ENCODE measurements at places on chromosomes 16 and 17.
A peak's percentile ranks its signal among the peaks of the same experiment; 100 is the strongest.

GRCh38 chr16:31348579-31348978 is 6.4 kb upstream of the ITGAX start:
- no peak overlapping the region for H3K27ac ChIP-seq
- no peaks in the 10 kb centered on the region for H3K27me3 ChIP-seq
- H3K36me3 ChIP-seq, result no peaks in the 10 kb centered on the region
- H3K4me1 ChIP-seq, result peaks cover 17% of the 10 kb centered on the region
- no peak for DNase-seq
- no peak overlapping the region for H3K4me3 ChIP-seq

DNA sequence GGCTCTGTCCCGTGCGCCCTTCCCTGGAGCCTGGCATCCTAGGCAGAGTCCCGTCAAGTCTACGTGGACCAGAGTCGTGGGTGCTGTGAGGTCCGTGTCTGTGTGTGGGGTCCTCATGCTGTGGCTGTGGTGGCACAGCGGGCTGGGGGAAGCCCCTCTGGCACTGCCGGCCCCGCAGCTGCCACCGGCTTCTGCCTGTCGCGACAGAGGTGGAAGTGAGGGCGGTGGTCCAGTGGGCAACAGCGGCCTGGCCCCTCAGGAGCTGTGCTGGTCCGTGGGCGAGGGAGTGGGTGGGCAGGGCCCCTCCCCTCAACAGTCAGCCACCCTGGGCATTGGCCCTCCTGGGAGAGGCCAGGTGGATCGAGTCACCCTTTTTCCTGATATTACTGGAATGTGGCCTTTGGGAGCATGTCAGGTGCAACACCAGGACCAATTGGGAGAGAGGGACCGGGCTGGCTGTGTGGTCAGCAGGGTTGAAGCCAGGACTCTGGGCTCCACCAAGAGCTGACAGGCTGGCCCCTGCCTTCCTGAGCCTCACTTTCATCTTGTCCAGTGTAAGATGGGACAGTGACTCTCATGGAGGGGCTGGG is 11.9 kb downstream of the BAIAP2 start:
- H3K4me3 ChIP-seq, result no peak overlapping the region
- H3K27ac ChIP-seq, result no peak overlapping the region
- no peaks in the 10 kb centered on the region for H3K27me3 ChIP-seq
- no peaks in the 10 kb centered on the region for H3K36me3 ChIP-seq
- DNase-seq, result no peak

DNA sequence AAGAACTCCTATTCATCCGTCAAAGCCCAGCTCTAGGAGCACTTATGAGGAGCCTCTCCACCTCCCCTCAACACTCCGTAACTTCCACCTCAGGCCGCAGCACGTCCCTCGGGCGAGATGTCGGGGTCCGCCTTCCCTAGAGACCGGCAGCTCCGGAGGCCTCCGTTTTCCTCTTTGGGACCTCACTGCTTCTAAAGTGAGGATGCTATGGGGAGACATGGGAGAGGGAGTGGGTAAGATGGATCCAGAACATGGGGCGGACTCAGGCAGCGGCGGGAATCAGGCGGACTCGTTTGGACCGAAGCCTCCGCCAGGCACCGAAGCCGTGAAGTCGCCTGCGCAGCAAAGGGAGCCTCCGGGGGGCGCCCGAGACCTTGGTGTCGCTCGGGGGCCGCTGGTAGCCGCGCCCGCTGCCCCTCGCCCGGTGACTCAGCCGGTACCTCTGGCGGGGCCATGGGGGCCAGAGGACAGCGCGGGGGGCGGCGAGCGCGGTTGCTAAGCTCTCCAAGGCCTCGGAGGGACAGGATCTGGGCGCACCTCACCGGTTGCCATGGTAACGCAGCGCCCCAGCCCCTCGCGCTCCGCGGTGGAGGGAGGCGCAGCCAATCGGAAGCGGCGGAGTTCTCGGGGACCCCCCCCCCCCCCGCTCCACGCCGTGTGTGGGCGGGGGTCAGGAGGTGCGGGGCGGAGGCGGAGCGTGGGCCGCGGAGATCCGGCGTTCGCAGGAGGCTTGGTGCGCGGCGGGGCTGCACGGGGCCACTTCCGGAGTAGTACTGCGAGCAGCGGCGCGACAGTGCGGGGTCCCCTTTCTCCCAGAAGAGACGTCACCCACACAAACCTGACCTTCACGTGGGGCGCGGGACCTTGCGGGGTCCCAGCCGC is 1.3 kb upstream of the HIC1 start:
- H3K4me3 ChIP-seq, result peak overlapping the region; percentile 78
- peak; percentile 89 for DNase-seq
- H3K27ac ChIP-seq, result peak overlapping the region; percentile 77
- peaks cover 6% of the 10 kb centered on the region for H3K36me3 ChIP-seq
- peaks cover 22% of the 10 kb centered on the region for H3K27me3 ChIP-seq
- H3K4me1 ChIP-seq, result peaks cover 20% of the 10 kb centered on the region

GRCh38 chr17:33192951-33193911 is 99.9 kb downstream of the ASIC2 start:
- no peak overlapping the region for H3K4me3 ChIP-seq
- H3K27me3 ChIP-seq, result peaks cover 6% of the 10 kb centered on the region
- no peak overlapping the region for H3K27ac ChIP-seq

DNA sequence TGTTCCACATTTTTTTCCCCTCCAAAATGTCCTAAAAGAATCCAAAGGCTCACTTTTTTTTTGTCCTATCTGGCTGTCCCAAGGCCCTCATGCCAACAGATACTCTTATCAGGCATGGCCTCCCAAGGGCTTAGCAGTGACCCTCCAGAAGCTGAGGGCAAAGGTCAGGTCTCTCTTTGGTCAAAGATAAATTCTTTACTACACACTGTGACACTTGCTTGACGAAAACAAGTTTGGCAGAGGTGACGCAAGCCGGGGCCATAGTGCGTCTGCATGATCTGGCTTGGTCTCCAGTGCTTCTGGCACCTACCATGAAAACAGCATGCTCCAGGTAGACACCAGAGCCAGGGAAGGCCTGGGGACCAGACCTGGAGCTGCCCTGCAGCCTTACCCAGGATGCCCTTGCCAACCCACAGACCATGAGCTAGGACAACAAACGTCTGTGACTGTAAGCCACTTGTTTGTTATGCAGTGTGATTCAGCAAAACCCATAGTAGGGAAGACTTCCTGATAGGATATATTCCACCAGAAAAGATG is 48.5 kb upstream of the IRF8 start:
- peaks cover 16% of the 10 kb centered on the region for H3K27me3 ChIP-seq
- H3K27ac ChIP-seq, result no peak overlapping the region
- no peak overlapping the region for H3K4me3 ChIP-seq
- no peak for DNase-seq
- H3K4me1 ChIP-seq, result peaks cover 5% of the 10 kb centered on the region

GRCh38 chr16:87086156-87086555 is 231.0 kb downstream of the C16orf95 start:
- H3K27me3 ChIP-seq, result peaks cover 3% of the 10 kb centered on the region
- DNase-seq, result no peak
- no peaks in the 10 kb centered on the region for H3K4me1 ChIP-seq
- no peak overlapping the region for H3K27ac ChIP-seq

DNA sequence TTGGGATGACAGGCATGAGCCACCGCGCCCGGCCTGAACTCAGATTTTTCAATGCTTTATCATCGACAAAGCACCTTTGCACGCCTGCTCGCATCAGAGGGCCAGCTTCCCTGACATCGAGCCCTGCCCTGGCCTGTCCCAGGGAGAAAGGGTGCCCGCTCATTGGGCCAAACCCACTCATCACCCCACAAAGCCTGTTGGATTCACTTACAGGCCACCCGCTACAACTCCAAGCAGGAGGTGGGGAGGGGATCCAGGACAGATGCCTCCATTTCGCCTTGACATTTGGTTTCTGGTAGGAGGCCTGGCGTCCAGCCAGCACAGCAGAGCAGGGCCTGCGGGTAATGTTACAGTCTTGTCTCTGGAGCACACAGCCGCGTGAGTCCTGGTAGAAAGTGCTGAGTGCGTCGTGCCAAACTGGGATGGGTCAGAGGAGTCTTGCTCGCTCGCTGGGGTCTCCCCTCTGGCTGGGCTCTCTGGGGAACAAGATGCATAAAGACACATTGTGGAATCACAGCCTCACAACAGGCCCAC is 19.8 kb downstream of the SMTNL2 start:
- H3K27ac ChIP-seq, result no peak overlapping the region
- no peak overlapping the region for H3K4me3 ChIP-seq
- H3K36me3 ChIP-seq, result no peaks in the 10 kb centered on the region

- DNase-seq, result no peak
- H3K27me3 ChIP-seq, result no peaks in the 10 kb centered on the region
- no peak overlapping the region for H3K27ac ChIP-seq
- H3K4me3 ChIP-seq, result no peak overlapping the region
- H3K4me1 ChIP-seq, result no peaks in the 10 kb centered on the region
These were observed 358.7 kb upstream of the CA10 start for GRCh38 chr17:52517176-52517575.

DNA sequence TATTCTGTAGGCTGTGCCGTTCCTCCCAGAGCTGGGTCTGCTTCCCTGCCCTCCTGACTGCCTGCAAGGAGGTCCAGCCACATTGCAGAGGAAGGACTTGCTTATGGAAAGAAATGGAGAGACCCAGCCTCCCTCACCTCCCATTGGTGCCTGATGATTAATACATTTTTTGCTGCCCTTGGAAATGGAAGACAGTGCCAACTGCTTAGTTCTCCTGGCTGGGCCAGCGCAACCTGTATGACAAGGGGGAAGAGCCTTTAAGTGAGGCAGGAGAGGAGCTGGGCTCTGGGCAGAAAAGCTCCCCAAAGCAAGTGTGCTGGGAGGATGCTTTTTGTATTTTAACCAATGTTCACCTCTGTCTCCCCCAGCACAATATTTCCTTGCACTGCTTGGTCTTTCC is 238.5 kb downstream of the SOX9 start:
- no peak overlapping the region for H3K27ac ChIP-seq
- H3K4me3 ChIP-seq, result no peak overlapping the region
- H3K36me3 ChIP-seq, result no peaks in the 10 kb centered on the region
- H3K4me1 ChIP-seq, result no peaks in the 10 kb centered on the region

- H3K27me3 ChIP-seq, result peaks cover 14% of the 10 kb centered on the region
- H3K4me3 ChIP-seq, result no peak overlapping the region
- no peak overlapping the region for H3K27ac ChIP-seq
- DNase-seq, result no peak
- no peaks in the 10 kb centered on the region for H3K36me3 ChIP-seq
- H3K4me1 ChIP-seq, result no peaks in the 10 kb centered on the region
These were observed 77.5 kb upstream of the MSI2 start for GRCh38 chr17:57178839-57179238.

DNA sequence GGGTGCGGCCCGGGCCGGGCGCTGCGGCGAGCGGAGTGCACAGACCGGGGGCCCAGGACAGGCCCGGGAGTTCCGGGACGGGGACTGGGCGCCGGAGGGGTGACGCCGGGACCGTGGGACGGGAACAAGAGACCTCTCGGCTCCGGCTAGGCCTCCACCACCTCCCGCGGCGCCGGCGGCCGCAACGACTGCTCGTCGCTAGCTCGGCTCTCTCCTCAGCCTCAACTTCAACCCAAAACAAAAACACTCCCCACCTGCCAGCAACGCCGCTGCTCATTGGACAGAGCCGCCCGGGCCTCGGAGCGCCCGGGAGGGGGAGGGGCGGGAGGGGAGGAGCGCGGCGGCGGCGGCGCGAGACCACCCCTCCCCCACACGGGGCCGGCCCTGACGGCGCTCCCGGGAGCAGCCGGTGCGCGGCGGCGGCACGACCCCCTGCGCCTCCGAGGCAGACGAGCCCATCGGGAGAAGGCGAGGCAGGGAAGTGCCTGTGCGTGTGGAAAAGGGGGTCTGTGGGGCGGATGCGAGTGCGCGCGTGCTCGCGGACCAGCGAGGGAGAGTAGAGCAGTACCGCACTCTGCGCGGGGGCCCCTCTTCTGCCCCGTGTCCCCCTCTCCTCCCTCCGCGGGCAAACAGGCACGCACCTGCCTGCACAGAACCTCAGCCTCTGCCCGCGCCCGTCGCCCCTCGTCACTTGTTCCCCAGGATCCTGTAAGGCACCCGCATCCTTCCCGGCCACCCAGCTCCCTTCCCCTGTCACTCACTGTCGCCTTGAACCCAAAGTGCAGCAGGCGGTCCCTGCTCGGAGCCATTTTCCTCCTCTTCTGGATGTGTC is at the start of gene FBXL20:
Gene FBXL20, minus strand, starts transcription at position 215 of the 832 bp plus-strand sequence. CDS start 224 bp downstream, outside the sequence.
- peaks cover 12% of the 10 kb centered on the region for H3K36me3 ChIP-seq
- peak; percentile 90 for DNase-seq
- H3K27ac ChIP-seq, result peak within 1 kb of the TSS; percentile 97
- H3K4me3 ChIP-seq, result peak within 1 kb of the TSS; percentile 97
- peaks cover 50% of the 10 kb centered on the region for H3K4me1 ChIP-seq

- no peaks in the 10 kb centered on the region for H3K36me3 ChIP-seq
- no peaks in the 10 kb centered on the region for H3K4me1 ChIP-seq
- H3K4me3 ChIP-seq, result no peak overlapping the region
- H3K27me3 ChIP-seq, result peaks cover 6% of the 10 kb centered on the region
These were observed 188.1 kb upstream of the ZNF469 start for GRCh38 chr16:88194397-88195268.

DNA sequence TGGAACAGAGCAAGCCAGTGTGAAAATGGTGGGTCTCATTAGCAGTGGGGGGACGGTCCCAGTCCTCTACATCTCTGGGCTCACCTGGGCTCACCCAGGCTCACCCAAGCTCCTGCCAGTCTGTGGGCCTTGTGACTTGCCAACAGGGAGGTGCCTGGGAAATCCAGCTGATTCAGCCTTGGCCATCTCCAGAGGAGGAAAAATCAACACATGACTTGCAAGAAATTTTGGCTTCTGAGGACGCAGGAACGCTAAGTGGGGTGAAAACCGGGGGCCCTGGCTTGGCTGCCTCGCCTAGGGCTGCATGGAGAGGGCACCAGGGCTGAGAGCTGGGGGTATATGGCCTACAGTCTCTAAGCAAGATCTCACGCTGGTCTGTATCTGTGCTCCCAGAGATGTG is 47.7 kb downstream of the VAC14 start:
- H3K36me3 ChIP-seq, result no peaks in the 10 kb centered on the region
- peaks cover 7% of the 10 kb centered on the region for H3K4me1 ChIP-seq
- H3K27me3 ChIP-seq, result no peaks in the 10 kb centered on the region

- H3K27me3 ChIP-seq, result peaks cover 5% of the 10 kb centered on the region
- no peak overlapping the region for H3K4me3 ChIP-seq
- DNase-seq, result no peak
- no peaks in the 10 kb centered on the region for H3K36me3 ChIP-seq
- H3K4me1 ChIP-seq, result no peaks in the 10 kb centered on the region
These were observed 71.5 kb downstream of the SCNN1B start for GRCh38 chr16:23373436-23374219.

- H3K27me3 ChIP-seq, result no peaks in the 10 kb centered on the region
- H3K4me3 ChIP-seq, result no peak overlapping the region
- peaks cover 20% of the 10 kb centered on the region for H3K4me1 ChIP-seq
- no peak for DNase-seq
- no peak overlapping the region for H3K27ac ChIP-seq
- peaks cover 24% of the 10 kb centered on the region for H3K36me3 ChIP-seq
These were observed 33.4 kb downstream of the BRD7 start for GRCh38 chr16:50335196-50335958.

Data from activated naive CD8-positive, alpha-beta T cell treated with anti-CD3 and anti-CD28 coated beads for 36 hours (primary cell).